ENCODE measurements at places on chromosomes 4 and X.

DNA sequence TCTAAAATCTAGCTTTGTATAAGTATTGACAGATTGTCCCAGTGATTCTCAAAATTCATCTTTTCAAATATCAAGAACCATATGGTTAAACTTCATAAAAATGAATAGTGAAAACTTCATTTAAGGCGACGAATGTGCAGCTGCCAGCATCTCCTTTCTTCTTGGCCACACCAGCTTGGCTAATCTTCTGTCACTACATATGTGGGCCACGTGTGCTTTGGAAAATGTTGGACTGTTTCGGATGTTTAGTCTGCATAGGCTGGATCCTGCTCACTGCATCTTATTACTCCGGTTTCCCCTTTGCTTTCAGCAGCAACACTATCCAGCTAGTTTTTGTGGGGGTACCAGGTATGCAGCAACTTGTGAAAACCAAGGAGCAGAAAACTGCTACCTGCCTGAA, 221.9 kb downstream of the BMPR1B start:
- DNase-seq, result no peak

GRCh38 chr4:70992391-70992881, 1.0 kb upstream of the DCK start:
- no peak for DNase-seq

GRCh38 chrX:23720117-23720677, 22.9 kb downstream of the ACOT9 start:
- no peak for DNase-seq

DNA sequence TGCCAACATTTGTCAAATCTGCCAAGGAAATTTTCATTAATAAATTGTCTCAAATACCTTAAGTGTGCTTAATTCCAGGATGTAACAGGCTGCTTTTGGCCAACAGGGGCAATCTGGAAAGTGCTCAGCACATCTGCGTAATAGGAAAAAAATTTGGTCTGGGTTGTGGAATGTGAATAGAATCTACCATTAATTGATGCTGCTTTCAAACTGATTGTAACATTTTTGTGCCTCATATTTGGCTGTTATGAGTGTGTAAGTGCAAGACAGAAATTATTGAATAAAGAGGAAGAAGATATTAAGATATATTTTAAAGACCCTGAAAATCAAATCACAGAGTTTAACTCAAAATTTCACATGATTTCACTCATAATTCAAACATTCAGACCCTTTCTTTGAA, 41.1 kb downstream of the REELD1 start:
- DNase-seq, result no peak

- no peak for DNase-seq
Observed at GRCh38 chrX:100512471-100512870, 72.3 kb upstream of the TNMD start.

DNA sequence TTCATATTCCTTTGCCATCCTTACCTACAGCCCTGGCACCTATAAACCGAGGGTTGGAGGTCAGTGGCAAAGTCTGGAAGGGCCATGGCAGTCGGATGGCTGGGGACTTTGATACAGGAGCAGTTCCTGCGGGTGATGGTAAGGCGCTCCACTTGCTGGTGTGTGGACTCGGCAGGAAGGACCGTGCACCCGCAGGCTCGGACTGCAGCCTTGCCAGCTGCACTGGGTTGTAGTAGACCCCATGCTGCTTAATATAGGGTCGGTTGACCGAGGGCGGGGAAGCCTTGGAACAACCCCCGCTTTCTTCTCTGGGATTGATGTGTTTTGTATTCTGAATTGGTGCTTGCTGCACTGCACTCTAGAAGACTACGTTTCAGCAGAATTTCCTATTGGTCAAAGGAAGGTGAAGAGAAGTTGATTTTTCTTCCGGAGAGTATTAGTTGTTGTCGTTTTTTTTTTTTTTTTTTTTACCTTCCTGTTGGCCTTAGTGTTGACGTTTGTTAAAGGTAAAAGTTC, 638 bp downstream of the BLTP1 start:
- DNase-seq, result no peak

- no peak for DNase-seq
Observed at GRCh38 chrX:147736045-147736444, 175.7 kb upstream of the FMR1 start.

- no peak for DNase-seq
Observed at GRCh38 chr4:17657090-17657489, 42.6 kb downstream of the MED28 start.

- DNase-seq, result no peak
Observed at GRCh38 chrX:70508296-70508911, 63.8 kb downstream of the DLG3 start.

GRCh38 chr4:52866734-52867133, 4.6 kb downstream of the RASL11B start:
- no peak for DNase-seq

- DNase-seq, result no peak
Observed at GRCh38 chrX:129641941-129642340, 12.8 kb downstream of the APLN start.

- DNase-seq, result no peak
Observed at GRCh38 chrX:9940421-9940820, 26.7 kb upstream of the CLDN34 start.

GRCh38 chr4:25972984-25973745, 59.1 kb downstream of the SMIM20 start:
- no peak for DNase-seq

DNA sequence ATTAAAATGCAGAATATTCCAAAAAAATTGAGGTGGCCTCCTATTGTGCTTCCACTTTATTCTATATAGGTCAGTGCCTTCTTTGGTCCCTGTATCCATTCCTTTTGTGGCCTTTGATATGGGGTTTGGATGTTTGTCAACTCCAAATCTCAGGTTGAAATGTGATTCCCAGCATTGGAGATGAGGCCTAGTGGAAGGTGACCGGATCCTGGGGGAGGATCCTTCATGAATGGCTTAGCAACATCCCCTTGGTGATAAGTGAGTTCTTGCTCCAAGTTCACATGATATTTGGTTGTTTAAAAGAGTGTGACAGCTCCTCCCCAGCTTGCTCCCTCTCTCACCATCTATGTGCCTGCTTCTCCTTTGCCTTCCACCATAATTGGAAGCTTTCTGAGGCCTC, 380.6 kb downstream of the INPP4B start:
- DNase-seq, result no peak

DNA sequence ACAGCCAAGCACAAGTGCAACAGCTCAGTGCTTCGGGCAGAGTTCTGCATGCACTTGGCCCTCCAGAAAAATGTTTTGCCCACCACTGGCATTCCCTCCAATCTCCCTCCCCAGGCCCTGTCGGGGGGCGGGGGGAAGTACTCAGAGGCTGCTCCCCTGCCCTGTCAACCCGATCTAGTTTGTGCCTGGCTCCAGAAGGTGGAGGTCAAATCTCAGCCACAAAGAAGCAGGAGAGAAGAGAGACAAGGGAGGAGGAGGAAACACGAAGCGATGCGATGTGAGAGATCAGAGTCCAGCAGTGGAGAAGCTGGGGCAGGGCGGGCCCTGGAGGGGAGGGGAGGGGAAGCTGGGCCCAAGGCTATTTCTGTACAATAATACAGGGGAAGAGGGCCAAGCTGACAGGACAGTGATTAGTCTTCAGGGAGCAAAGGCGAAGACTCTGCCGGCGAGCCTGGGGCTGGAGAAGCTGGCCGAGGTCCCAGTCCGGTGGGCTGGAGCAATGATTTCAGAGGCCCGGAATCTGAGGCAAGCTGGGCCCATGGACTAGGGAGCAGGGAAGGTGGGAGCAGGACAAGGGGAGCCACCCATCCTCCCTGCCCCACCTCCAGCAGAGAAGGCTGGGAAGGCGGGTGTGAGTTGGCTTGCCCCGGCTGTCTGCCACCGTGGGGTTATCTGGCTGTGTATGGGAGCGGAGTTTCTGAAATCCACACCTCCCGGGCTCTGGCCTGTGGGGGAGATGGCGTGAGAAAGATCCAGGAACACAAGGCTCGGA, 167.1 kb downstream of the EFNB1 start:
- no peak for DNase-seq

- no peak for DNase-seq
Observed at GRCh38 chrX:34238896-34239295, 106.8 kb upstream of the FAM47A start.

- no peak for DNase-seq
Observed at GRCh38 chr4:171035909-171036308, 777.3 kb upstream of the GALNTL6 start.

GRCh38 chr4:102751941-102752340, 8.8 kb downstream of the MANBA start:
- no peak for DNase-seq

- DNase-seq, result no peak
Observed at GRCh38 chr4:79170077-79170476, 155.8 kb downstream of the NAA11 start.

GRCh38 chr4:6526156-6526555, 48.8 kb upstream of the MAN2B2 start:
- DNase-seq, result no peak

DNA sequence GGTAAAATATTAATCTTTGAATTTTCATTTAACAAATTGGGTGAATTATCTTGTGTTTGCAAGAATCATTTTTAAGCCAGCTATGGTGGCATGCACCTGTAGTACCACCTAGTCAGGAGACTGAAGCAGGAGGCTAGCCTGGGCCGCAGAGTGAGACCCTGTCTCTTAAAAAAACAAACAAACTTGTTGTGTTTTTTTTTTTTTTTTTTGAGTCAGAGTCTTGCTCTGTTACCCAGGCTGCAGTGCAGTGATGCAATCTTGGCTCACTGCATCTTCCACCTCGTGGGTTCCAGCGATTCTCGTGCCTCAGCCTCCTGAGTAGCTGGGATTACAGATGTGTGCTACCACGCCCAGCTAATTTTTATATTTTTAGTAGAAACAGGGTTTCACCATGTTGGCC, 2.2 kb downstream of the TXLNG start:
- DNase-seq, result no peak

GRCh38 chrX:94662689-94663088, 988.7 kb downstream of the FAM133A start:
- DNase-seq, result no peak

GRCh38 chr4:82891707-82892466, 934 bp upstream of the SEC31A start:
- no peak for DNase-seq

- no peak for DNase-seq
Observed at GRCh38 chr4:157964463-157964862, 208.4 kb downstream of the GASK1B start.

DNA sequence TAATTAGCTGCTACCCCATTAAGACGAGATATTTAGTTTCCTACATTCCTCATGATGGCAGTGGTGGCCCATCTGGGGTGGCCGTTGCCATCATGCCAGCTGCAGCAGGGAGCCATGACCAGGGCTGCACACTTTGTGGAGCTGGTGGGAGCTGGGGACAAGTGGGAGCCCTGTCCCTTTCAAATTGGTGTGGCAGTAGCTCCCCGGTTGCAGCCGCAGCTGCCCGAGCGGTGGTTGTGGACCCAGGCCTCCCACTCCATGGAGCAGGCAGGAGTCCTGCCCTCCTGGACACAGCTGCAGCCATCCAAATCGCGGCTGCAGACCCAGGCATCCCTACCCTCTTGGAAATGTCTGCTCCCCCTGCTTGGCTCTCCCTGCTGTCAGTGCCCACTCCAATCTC, 9.3 kb upstream of the SYTL5 start:
- no peak for DNase-seq

- no peak for DNase-seq
Observed at GRCh38 chrX:153812220-153812619, 17.8 kb downstream of the SSR4 start.

- no peak for DNase-seq
Observed at GRCh38 chr4:33381816-33382215, 2661.6 kb downstream of the PCDH7 start.

GRCh38 chr4:24751926-24752539, 43.3 kb upstream of the SOD3 start:
- DNase-seq, result no peak

GRCh38 chr4:157988641-157989040, 184.2 kb downstream of the GASK1B start:
- no peak for DNase-seq

DNA sequence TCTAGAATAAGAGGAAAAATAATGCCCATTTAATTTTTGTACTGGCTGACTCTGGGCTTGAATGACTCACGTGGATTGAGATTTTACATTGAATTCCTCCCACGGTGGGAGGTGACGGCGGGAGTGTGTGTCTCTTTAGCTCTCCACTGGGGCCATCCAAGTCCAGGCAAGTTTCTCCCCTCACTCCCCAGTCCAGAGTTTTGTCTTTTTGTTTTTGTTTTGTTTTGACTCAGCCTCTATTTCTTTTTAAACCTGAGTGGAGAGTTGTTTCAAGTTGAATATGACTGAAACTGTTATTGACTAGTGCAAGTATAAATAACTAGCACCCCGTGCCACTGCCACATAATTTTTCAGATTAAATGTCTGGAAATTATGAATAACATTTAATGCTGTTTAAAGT, 13.6 kb downstream of the CHST7 start:
- DNase-seq, result no peak

GRCh38 chrX:129058405-129058804, 464.9 kb downstream of the SMARCA1 start:
- DNase-seq, result no peak

DNA sequence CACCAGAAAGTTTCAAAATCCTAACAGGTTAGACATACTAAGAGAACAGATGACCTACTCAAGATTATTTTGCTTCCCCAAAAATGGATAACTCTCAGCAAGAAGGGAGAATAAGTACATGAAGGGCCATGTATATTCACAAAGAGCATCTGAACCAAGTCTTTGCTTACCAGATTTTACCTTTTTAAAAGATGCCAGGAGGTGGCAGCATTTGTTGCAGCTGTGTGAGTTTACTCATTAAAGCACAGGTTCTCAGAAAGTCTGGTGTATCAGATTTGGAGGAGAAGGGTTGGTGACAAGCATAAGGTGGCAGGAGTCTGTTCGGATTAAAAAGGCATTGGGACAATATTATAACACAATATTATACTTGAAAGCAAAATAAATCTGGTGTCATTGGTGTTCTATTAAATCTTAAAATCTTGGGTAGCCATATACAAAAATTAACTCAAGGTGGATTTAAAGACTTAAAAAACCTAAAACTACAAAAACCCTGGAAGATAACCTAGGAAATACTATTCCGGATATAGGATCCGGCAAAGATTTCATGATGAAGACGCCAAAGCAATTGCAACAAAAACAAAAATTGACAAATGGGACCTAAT, 51.3 kb upstream of the NFKB1 start:
- peak; percentile 57 for DNase-seq

DNA sequence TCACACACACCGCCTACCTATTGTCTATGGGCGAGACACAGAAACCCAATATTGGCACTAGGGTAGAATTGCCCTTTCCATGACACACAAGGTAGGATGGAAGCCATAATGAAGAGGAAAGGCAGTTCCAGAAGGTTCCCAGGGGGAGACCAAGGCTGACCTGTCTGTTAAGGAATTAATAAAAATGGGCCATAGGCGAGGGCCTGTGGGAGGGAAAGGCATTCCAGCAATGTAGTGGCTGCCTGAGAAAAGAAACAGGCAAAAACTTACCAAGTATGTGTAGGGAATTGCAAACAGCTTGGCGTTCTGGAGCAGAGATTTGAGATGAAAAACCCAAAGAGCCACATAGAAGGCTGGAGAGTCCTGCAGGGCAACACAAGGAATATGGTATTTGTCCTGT, 19.1 kb downstream of the MAGED2 start:
- no peak for DNase-seq

- DNase-seq, result no peak
Observed at GRCh38 chrX:55801811-55802210, 84.3 kb downstream of the RRAGB start.
